ENCODE measurements at places on chromosomes 13 and 19. TPM values are rescaled to one million over a fixed set of nuclear protein-coding genes. Genes with fewer than 3 reads are reported as not detected.

Gene GPR12
- not detected for total RNA-seq

Gene ZNF235
- 7.4 TPM for total RNA-seq

Gene LILRB1
- total RNA-seq: not detected

Gene PTPRH
- total RNA-seq: 0.54 TPM

Gene SYT5
- total RNA-seq: not detected

Gene WDR88
- total RNA-seq: not detected

Gene B9D2
- 2.6 TPM for total RNA-seq

Gene NLRP5
- not detected for total RNA-seq

Gene GPR183
- total RNA-seq: 0.63 TPM

Gene ARHGEF7
- total RNA-seq: 137 TPM

Gene CYTH2
- 68.7 TPM for total RNA-seq

GRCh38 chr19:55614711-55615542, 9.4 kb downstream of the ZNF784 start:
- peaks cover 9% of the 10 kb centered on the region for H3K36me3 ChIP-seq
- H3K27ac ChIP-seq: no peak overlapping the region
- no peaks in the 10 kb centered on the region for H3K27me3 ChIP-seq
- no peak overlapping the region for H3K4me3 ChIP-seq
- H3K4me1 ChIP-seq: peaks cover 9% of the 10 kb centered on the region
- DNase-seq: no peak

GRCh38 chr19:12828494-12828893, 5.9 kb downstream of the RTBDN start:
- H3K36me3 ChIP-seq: no peaks in the 10 kb centered on the region
- no peak for DNase-seq
- peaks cover 13% of the 10 kb centered on the region for H3K4me1 ChIP-seq
- peaks cover 49% of the 10 kb centered on the region for H3K27me3 ChIP-seq

GRCh38 chr19:10036601-10037071, 23.4 kb downstream of the RDH8 start:
- no peak overlapping the region for H3K4me3 ChIP-seq
- no peaks in the 10 kb centered on the region for H3K36me3 ChIP-seq
- no peaks in the 10 kb centered on the region for H3K4me1 ChIP-seq
- H3K27ac ChIP-seq: no peak overlapping the region
- DNase-seq: no peak

Data from chondrocyte (in vitro differentiated cells).